ENCODE measurements at places on chromosomes 5 and 9.

GRCh38 chr9:93319301-93319991 lies 132.0 kb upstream of the FAM120A start:
- no peak for DNase-seq

DNA sequence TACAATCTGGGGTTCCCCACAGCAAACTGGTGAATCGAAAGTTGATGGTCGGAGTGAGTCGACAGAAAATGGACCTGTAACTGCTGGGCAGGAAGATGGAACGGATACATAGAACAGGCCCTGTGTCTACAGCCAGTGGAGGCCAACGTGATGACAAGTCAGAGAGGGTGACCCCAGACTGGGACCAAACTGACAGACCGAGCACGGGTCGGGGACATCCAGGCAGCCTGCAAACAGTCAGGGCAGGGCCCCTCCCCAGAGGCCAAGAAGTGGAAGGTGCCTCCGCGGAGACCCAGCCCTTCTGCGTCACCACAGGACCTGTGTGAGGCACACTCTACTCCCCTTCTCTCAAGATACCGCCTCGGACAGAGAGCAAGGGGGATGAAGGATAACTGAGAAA lies 25.1 kb upstream of the FANCC start:
- DNase-seq: no peak

- DNase-seq: no peak
Observed at GRCh38 chr5:17019324-17019723, 83.2 kb upstream of the MYO10 start.

DNA sequence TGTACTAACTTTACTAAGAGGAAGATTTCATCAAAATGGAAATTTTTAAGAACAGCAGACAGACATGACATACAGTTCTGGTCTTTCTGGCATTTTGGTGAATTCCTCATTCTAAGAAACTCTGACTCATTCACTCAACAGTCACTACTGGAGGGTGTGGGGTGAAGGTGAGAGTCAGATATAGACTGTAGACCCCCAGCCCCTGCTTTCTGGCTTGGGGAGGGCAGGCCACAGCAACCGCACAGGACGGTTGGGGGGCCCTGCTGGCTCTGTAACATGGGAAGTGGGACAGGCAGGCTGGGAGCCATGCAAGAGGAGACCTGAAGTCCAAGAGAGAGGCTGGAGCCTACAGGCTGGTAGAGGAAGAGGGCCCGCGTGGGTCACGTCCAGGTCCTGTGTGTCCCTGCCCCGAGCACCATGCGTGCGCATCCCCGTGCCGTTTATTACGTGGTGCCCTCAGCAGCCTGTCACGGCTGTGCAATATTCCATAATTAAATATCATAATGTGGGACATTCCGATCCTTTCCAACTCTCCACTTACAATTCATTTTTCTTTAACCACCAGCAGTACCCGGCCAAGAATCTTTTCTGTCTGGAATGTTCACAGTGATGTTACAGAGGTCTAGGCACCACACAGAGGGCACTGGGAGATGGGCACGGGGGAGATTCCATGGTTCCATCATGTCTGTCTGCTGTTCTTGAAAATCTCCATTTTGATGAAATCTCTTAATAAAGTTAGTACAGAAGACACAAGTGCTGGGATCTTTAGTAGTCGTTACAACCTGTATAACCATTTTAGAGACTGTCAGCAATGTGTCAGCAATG lies 75.5 kb downstream of the SEMA4D start:
- no peak for DNase-seq

- no peak for DNase-seq
Observed at GRCh38 chr5:91048073-91048472, 335.0 kb downstream of the ARRDC3 start.

GRCh38 chr5:161036296-161036695 lies 184.3 kb upstream of the ATP10B start:
- DNase-seq: no peak

GRCh38 chr5:88426441-88426840 lies 157.8 kb upstream of the TMEM161B start:
- DNase-seq: no peak

- no peak for DNase-seq
Observed at GRCh38 chr5:69032009-69032408, 61.8 kb upstream of the SLC30A5 start.

- DNase-seq: no peak
Observed at GRCh38 chr9:135033487-135033886, 54.0 kb upstream of the OLFM1 start.

- no peak for DNase-seq
Observed at GRCh38 chr5:179225387-179225786, 119.9 kb downstream of the ADAMTS2 start.

DNA sequence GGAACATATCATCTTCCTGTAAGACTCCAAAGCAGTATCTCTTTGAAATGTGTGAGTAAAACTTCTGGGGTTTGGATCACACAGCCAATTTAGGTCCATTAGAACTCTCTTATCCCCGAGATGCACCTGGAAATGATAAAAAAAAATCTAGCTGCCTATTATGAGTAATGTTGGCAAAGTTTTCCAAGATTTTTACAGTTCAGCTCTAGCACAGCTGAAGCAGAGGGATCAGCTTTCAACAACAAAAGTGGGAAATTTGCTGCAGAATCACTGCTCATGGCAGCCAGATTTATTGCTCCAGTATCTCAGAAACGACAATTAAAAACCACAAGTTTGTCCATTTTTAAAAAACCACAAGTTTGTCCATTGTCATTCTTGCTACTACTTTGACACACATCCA lies 292.2 kb downstream of the IRX2 start:
- DNase-seq: no peak

- no peak for DNase-seq
Observed at GRCh38 chr9:100104314-100104713, 5.3 kb downstream of the INVS start.

- no peak for DNase-seq
Observed at GRCh38 chr5:124087752-124088151, 575.8 kb downstream of the CSNK1G3 start.

GRCh38 chr5:150428106-150428876 lies 15.6 kb upstream of the CD74 start:
- DNase-seq: no peak

DNA sequence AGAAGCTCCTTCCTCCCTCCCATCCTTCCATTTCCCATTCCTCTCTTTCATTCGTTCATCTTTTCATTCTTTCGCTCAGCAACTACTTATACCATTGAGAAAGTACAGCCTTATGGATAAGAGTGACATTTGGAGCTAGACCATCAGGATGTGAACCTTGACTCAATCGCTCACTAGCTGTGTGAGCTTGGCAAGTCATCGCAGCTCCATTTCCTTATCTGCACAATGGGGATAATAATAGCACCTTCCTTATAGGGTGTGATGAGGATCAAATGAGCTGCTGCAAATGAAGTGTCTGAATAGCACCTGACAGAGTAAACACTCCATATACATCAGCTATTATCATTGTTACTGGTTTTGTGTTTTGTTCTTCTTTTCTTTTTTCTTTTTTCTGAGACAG lies 28.1 kb upstream of the SYNPO start:
- no peak for DNase-seq

- DNase-seq: no peak
Observed at GRCh38 chr9:38347271-38347671, 45.2 kb upstream of the ALDH1B1 start.

- DNase-seq: no peak
Observed at GRCh38 chr5:51278539-51278938, 104.7 kb upstream of the ISL1 start.

GRCh38 chr5:83957188-83957587 lies 236.5 kb upstream of the HAPLN1 start:
- no peak for DNase-seq

GRCh38 chr5:90658620-90659019 lies 100.0 kb downstream of the ADGRV1 start:
- DNase-seq: no peak

GRCh38 chr9:123329329-123329955 lies 26.6 kb upstream of the CRB2 start:
- DNase-seq: no peak

GRCh38 chr5:80659106-80659505 lies 4.3 kb upstream of the DHFR start:
- DNase-seq: no peak

DNA sequence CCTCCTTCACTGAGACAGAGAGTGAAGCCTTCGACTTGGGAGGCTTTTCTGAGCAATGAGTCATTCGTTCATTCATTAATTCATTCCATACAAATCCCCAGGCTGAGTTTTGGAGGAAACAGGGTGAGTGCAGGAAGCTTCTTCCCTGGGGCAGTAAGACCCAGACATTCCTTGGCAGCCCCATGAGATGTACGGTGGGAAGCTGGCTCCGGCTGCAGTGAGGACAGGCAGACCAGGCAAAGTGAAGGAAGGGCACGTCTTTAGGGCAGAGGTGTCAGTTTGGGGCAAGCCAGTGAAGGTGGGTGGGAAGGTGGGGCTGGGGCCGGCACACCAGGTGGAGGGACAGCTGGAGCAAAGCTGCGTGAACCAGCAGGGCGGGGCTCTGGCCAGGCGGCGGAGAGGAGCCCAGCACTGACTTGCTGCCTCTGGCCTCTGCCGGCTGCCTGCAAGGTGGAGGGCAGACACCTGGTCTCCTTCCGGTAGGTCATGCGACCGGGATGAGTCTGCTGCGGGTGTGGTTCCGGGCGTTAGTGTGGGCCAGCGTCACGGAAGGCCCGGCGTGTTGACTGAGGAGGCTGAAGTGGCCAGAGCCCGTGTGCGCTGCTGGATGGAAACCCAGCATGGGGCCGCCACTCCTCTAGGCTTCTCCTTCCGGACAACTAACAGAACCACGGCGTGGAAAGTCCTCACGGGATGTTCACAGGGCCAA lies 16.6 kb downstream of the OLFM1 start:
- DNase-seq: no peak

DNA sequence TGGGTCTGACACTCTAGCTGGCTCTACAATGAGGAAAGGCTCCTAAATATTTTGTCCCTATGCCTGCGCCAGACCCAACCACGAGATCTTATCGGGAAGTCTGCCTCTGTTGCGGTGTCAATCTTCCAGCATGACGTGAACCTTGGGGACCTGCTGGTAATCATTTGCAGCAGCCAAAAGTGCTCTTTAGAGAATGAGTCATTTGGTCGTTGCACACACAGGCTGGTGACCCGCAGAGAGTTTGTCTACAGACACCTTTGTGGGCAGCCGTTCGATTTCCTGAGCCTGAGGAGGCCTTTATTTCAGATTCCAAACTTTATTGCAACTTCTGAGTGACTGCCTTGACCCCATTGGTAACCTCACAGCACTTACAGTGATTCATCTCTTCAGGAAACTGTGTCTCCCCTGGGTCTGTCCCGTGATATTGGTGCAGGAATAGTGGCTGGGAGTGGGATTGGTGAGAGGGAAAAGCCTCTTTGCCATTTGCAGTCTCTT lies 326.1 kb downstream of the NSG2 start:
- DNase-seq: no peak

GRCh38 chr5:98964621-98965020 lies 35.8 kb upstream of the CHD1 start:
- DNase-seq: no peak

DNA sequence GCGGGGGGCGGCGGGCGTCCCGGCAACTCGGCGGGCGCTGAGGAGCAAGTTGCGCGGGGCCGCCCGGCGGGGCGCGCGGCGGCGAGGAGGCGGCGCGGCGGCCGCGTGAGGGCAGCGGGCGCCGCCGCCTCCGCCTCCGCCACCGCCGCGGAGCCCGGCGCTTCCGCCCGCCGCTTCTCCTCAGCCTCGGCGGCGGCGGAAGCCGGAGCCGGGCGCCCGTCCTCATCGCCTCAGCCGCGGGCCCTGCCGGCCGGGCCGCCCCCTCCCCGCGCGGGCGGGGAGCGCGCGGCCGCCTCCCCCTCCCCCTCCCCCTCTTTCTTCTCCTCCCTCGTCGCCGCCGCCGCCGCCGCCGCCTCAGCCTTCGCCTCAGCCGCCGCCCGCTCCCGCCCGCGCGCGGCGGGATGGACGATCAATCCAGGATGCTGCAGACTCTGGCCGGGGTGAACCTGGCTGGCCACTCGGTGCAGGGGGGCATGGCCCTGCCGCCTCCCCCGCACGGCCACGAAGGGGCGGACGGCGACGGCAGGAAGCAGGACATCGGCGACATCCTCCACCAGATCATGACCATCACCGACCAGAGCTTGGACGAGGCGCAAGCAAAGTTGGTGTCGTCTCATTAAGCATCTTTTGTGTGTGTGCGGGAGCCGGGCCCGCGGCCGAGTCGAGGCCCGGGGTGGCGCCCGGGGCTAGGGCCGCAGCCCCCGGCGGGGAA lies at the start of gene PBX3:
Gene PBX3, plus strand, starts transcription at position 321 of the 712 bp plus-strand sequence.
- DNase-seq: peak; percentile 15

- DNase-seq: no peak
Observed at GRCh38 chr9:94869415-94869843, 142.9 kb downstream of the AOPEP start.

- DNase-seq: no peak
Observed at GRCh38 chr9:105994970-105995369, 300.6 kb downstream of the TMEM38B start.

DNA sequence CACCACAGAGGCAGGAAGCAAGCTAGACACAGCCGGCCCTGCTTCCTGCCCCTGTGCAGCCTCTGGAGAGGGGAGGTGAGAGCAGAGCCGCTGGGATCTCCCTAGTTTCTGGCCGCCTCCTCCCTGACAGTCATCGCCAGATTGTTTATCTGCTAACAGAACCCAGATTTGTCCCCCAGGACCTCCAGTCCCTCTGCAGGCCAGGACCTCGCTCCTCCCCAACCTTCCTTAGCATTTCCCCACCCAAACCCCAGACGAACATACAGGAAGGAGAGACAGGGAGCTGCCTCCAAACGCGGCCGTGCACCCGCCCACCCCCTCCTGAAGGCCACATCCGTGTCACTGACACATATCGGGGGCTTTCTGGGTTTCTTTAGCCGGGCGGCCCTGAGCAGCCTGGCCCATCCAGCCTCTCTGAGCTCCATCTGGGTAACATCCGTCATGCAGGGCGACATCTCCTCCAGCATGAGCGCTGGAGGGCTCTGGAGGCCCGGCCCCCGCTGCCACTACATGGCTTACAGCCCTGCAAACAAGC lies 47.5 kb downstream of the DBH start:
- DNase-seq: no peak

- DNase-seq: no peak
Observed at GRCh38 chr5:30994176-30994575, 199.3 kb upstream of the CDH6 start.

DNA sequence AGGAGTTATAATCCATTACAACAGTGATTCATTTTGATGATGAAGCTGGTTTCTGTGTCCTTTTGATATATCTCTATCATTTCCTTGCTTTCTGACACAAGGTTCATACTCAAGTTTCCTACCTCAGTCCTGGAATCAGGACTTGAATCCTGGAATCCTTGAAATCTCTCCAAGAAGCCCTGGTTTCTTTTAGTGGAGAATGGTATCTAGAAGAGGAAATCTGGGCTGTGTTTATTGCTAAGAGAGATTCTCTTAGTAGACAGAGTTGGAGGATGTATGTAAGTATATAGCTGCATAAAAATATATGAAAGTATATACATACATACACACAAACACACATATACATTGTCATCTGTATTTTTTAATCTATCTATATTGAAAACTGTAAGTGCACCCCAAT lies 114.4 kb downstream of the GCNT1 start:
- no peak for DNase-seq

DNA sequence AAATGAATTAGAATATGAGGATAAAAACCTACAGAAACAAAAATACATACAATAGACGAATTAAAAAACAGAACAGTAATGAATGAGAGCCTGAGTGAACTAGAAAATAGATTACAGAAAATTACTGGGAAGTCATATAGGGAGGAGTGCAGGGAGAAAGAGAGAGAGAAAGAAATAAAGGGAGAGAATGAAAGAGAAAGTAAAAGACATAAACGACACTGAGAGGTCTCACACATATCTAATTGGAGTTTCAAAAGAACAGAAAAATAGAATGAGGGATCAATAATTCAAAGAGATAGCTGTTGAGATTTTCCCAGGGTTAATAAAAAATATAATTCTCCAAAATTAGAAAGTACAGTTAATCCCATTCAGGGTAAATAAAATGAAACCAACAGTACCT lies 156.4 kb upstream of the FTMT start:
- DNase-seq: no peak

All from stimulated activated CD8-positive, alpha-beta memory T cell treated with anti-CD3 and anti-CD28 coated beads, Interleukin-15, amount 100 ng/mL, for 1 hour (primary cell).